ENCODE measurements at places on chromosomes 13 and 19. TPM values are rescaled to one million over a fixed set of nuclear protein-coding genes. Genes with fewer than 3 reads are reported as not detected.

Gene RBM26
- 13.4 TPM for total RNA-seq

Gene CD209
- 4.4 TPM for total RNA-seq

Gene ELSPBP1
- not detected for total RNA-seq

Gene EDNRB
- total RNA-seq, result 33.9 TPM

Gene MISP
- total RNA-seq, result not detected

Gene FFAR2
- not detected for total RNA-seq

Gene CCDC70
- not detected for total RNA-seq

Gene GAS6
- total RNA-seq, result 29.4 TPM

Gene ZNF208
- 0.09 TPM for total RNA-seq

Gene ZNF667
- 0.59 TPM for total RNA-seq

Gene IGFL1
- total RNA-seq, result not detected

Gene TSSK6
- 1.0 TPM for total RNA-seq

Gene C5AR1
- total RNA-seq, result 19.8 TPM

DNA sequence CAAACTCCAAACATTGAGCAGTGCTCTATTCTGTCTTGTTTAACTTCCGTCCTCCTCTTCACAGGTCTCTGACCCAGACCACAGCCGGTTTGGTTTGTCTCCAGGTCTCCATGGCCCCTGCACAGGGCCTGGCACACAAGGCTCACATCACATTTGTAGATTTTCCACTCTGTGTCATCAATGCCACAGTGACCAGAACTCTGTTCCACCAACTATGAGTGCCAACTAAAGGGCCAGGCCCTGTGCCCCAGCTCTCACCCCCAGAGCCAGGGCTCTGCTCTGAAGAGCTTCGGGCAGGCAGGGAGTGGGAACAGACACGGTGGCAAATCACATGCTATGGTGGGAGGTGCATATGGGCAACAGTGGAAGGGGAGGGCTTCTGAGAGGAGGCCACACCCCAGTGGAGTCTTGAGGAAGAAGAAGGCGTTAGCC lies 16.0 kb downstream of the SMG9 start:
- no peaks in the 10 kb centered on the region for H3K27me3 ChIP-seq
- DNase-seq, result no peak

GRCh38 chr13:112867301-112867711 lies 101.7 kb upstream of the MCF2L start:
- no peaks in the 10 kb centered on the region for H3K4me1 ChIP-seq
- H3K27ac ChIP-seq, result no peak overlapping the region
- peaks cover 6% of the 10 kb centered on the region for H3K36me3 ChIP-seq
- no peak for DNase-seq
- H3K27me3 ChIP-seq, result no peaks in the 10 kb centered on the region

GRCh38 chr13:50257646-50258045 lies 242.4 kb downstream of the KCNRG start:
- no peak for DNase-seq
- no peak overlapping the region for H3K27ac ChIP-seq
- no peaks in the 10 kb centered on the region for H3K27me3 ChIP-seq
- H3K36me3 ChIP-seq, result no peaks in the 10 kb centered on the region

DNA sequence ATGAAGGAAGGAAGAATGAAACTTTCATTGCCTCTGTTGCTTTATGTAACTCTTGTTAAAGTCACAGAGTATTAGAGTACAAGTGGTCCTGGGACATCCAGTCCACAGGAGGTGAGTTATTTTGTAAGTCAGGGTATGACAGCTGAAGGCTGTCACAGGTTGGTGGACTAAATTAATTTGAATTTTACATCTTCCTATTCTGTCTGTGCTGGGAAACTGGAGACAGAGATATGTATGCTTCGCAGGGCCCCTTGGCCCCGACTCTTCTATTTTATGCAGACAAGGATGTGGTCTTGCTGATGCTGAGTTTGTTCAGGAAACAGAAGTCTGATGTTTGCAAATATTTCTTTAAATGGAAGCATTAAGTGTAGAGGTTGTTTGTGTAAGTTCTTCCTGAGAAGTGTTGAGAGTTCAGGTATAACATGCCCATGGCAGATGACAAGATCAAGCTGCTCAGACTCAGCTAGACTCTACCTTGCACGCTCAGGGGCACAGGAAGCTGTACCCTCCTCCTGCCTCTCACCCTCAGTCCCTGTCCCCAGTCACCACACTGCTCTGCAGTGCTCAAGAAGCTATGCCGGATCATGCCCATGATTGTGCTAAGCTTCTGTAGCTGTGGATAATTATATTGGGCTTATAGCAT lies 23.4 kb downstream of the RASL11A start:
- DNase-seq, result no peak
- H3K4me1 ChIP-seq, result no peaks in the 10 kb centered on the region
- H3K27ac ChIP-seq, result no peak overlapping the region
- no peaks in the 10 kb centered on the region for H3K36me3 ChIP-seq

DNA sequence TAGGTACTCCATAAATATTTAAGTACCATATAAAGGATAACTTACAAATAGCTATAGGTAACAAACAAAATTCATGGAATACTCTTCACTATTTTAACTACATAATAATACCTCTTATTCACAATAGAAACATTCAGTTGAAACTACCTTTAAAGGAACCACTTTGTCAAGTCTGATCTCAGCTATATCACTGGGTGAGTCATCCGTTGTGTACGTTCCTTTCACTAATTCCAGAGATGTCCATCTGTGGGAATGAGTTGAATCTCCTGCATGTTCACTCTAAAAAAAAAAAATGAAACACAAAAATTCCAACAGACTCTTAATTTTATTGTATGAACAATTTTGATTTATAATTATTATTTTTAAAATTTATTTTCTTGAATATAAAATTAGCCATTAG lies 149.4 kb upstream of the FBXL3 start:
- DNase-seq, result no peak
- no peaks in the 10 kb centered on the region for H3K4me1 ChIP-seq
- no peak overlapping the region for H3K27ac ChIP-seq
- H3K4me3 ChIP-seq, result no peak overlapping the region
- no peaks in the 10 kb centered on the region for H3K27me3 ChIP-seq

GRCh38 chr13:45662162-45662561 lies 40.0 kb upstream of the CBY2 start:
- no peak overlapping the region for H3K4me3 ChIP-seq
- H3K36me3 ChIP-seq, result no peaks in the 10 kb centered on the region
- no peak for DNase-seq
- H3K27ac ChIP-seq, result no peak overlapping the region
- no peaks in the 10 kb centered on the region for H3K27me3 ChIP-seq

- no peak for DNase-seq
- H3K27ac ChIP-seq, result no peak overlapping the region
- H3K4me1 ChIP-seq, result no peaks in the 10 kb centered on the region
- H3K36me3 ChIP-seq, result no peaks in the 10 kb centered on the region
- no peaks in the 10 kb centered on the region for H3K27me3 ChIP-seq
Observed at GRCh38 chr19:2229103-2230032, 6.8 kb downstream of the PLEKHJ1 start.

- H3K27ac ChIP-seq, result no peak overlapping the region
- no peaks in the 10 kb centered on the region for H3K4me1 ChIP-seq
- DNase-seq, result no peak
- no peaks in the 10 kb centered on the region for H3K36me3 ChIP-seq
- H3K27me3 ChIP-seq, result no peaks in the 10 kb centered on the region
Observed at GRCh38 chr19:3140667-3141038, 4.8 kb downstream of the GNA15 start.

DNA sequence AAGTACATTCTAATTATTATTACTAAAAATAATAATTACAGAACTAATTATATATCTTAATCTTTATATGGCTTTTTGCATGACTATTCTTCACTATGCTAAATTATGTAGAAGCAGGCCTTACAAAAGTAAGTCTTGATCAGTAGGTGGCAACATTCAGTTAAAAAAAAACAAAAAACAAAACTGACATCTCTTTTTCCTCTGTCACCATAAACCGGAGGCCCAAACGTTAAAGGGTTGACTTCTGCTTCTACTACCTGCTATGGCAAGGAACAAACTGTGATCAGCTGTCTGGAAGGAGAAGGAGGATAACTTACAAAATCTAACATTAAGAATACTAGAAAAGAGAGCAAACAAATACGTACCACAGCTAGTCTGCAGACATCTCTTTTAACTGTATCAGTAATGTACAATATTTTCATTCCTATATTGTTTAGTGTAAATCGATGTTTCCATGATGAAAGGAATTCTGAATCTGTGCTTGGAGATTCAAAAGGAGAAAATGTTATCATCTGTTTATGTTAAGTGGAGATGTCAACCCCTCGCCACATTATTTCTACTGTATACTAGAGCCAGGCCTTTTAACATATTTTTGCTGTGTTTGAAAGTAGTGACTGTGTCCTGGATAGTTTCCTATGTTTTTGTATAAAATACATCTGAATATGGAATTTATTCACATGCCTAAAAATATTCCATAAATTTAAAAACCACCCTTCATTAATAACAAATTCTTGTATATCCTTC lies 1525.4 kb downstream of the SLITRK1 start:
- no peak overlapping the region for H3K4me3 ChIP-seq
- no peaks in the 10 kb centered on the region for H3K36me3 ChIP-seq
- H3K27ac ChIP-seq, result no peak overlapping the region

DNA sequence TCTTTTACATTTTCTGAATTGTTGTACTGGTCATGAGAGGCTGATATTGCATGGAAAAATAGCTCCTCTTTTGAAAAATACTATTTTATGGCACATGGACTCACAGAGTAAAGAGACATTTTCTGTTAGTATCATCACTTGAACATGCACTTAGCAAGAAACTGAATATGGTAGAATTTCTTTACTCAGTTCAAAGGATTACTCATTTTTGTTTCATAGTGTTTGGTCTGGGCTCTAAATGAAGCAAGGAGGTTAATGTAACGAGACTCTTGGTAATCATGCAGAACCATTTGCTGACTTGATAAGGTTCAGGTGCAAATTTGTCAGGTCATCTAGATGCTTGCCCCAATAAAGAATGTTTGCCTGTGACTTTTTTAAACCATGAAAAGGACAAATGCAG lies 63.2 kb downstream of the GPC6 start:
- no peak overlapping the region for H3K27ac ChIP-seq
- H3K4me3 ChIP-seq, result no peak overlapping the region
- H3K4me1 ChIP-seq, result no peaks in the 10 kb centered on the region

DNA sequence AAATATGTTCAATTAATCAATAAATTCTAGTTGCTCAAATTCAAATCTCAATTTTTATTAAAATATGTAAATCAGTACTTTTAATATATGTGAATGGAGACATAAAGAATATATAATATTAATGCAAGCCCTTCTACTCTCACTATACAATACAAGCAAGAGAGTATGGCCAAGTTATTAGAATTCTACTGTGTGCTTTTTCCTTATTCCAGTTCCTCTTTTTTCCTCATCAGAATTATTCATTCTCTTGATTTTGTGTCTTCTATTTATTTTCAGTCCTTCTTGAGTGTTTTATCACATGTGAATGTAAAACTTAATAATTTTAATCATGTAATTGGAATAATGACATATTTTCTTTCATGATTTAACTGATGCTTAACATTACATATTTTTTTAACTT lies 276.8 kb downstream of the PCDH20 start:
- H3K4me3 ChIP-seq, result no peak overlapping the region
- H3K27ac ChIP-seq, result no peak overlapping the region
- no peaks in the 10 kb centered on the region for H3K27me3 ChIP-seq
- no peak for DNase-seq
- H3K4me1 ChIP-seq, result no peaks in the 10 kb centered on the region

- no peak overlapping the region for H3K4me3 ChIP-seq
- H3K27ac ChIP-seq, result no peak overlapping the region
- no peak for DNase-seq
- H3K27me3 ChIP-seq, result no peaks in the 10 kb centered on the region
- H3K4me1 ChIP-seq, result no peaks in the 10 kb centered on the region
Observed at GRCh38 chr13:47114030-47114429, 217.2 kb upstream of the HTR2A start.

DNA sequence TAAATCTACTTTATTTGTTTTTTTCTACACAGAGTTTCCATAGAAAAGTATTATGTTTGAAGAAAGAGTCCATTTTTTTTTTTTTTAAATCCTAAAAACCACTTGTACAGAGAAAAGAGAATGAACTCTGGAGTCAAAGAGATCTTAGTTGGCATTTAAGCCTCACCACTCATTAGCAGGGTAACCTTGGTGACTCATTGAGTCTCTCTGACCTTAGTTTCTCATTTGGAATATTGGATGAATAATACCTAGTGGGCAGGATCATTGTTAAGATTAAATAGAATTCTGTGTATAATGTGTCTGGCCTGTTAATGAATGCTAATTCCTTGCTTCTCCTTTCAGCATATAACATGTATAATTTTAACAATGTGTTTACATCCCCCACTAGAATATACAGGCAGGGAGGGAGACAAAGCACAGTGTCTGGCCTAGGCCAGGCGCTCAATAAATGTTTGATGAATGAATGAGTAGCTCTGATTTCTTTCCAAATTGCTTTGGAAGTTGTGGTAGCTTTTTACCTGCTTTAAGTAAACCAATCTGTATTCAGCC lies 48.7 kb upstream of the MYCBP2 start:
- no peaks in the 10 kb centered on the region for H3K4me1 ChIP-seq
- no peak for DNase-seq
- H3K27me3 ChIP-seq, result no peaks in the 10 kb centered on the region

GRCh38 chr19:40671404-40671803 lies 19.0 kb downstream of the NUMBL start:
- peaks cover 63% of the 10 kb centered on the region for H3K36me3 ChIP-seq
- H3K4me1 ChIP-seq, result no peaks in the 10 kb centered on the region

DNA sequence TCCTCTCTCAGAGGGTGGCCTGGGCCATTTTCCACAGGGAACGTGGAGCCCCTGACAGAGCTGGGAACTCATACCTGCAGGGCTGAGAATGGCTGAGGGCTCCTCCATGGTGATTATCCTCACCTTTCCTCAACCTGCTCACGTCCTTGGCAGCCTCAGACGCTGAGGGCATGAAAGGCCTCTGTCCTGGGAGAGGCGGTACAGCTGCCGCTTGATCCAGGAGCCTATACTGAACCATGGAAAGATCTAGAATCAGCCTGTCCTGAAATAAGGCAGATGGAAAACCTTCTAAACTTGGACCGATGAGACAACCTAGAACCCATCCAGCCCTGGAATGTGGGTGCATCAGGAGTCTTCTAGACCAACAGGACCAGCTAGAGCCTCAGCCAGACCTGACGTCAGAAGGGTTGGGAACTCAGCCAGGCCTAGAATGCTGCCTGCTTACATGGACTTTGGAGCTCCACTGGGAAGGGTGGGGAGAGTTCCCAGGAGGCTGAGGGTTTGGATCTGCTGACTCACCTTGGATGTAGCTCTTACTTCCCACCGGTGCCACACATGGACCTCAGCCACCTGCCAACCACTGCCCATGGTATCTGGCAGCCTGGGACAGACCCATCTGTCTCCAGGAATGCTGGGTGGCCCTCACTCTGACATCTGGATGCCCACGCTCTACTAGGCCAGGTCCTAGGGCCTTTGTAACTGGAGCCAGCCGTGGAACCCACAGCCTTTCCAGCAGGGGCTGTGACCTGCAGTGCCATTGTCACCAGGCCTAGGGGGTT lies 7.5 kb downstream of the KCTD15 start:
- peaks cover 25% of the 10 kb centered on the region for H3K4me1 ChIP-seq
- H3K4me3 ChIP-seq, result no peak overlapping the region
- DNase-seq, result peak; percentile 95
- peak overlapping the region; percentile 64 for H3K27ac ChIP-seq

GRCh38 chr13:45415112-45415511 lies 3.1 kb downstream of the SLC25A30 start:
- peak overlapping the region; percentile 97 for H3K27ac ChIP-seq
- H3K4me1 ChIP-seq, result peaks cover 29% of the 10 kb centered on the region
- H3K27me3 ChIP-seq, result no peaks in the 10 kb centered on the region
- peak overlapping the region; percentile 33 for H3K4me3 ChIP-seq
- no peak for DNase-seq

Data from right lobe of liver (tissue), 6 donors.